Endothelial cell of umbilical vein (primary cell): ENCODE measurements at places on chromosomes 7 and 10.

GRCh38 chr10:4651404-4652037 is 174.5 kb upstream of the AKR1E2 start:
- no peak for DNase-seq

- DNase-seq = no peak
Observed at GRCh38 chr10:69416695-69417094, at the start of gene TACR2. TSS of gene TACR2 (minus strand) at chr10:69416918. CDS start at chr10:69416323, 595 bp downstream.

DNA sequence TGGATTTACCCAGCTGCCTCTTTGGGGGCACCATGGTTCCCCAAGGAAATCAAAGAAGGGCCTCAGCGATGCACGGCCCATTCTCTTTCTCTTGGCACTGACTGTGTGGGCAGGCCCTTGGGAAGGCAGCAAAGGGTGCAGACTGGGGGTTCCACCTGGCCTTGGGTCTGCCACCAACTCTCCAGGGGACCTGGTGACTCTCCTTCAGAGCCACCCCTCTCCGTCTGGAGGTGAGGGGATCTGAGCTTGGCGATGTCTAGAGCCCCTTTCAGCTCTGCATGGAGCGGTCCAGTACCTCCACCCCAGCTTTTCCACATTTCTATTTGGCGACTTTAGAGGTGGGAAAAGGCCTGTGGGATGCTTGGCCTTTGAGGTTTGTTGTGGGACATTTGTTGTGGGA is 69.1 kb downstream of the C10orf120 start:
- DNase-seq = no peak

- DNase-seq = peak; percentile 68
Observed at GRCh38 chr10:7872041-7872442, 53.7 kb downstream of the TAF3 start.

GRCh38 chr7:66735850-66736249 is 4.7 kb upstream of the RABGEF1 start:
- DNase-seq = no peak

DNA sequence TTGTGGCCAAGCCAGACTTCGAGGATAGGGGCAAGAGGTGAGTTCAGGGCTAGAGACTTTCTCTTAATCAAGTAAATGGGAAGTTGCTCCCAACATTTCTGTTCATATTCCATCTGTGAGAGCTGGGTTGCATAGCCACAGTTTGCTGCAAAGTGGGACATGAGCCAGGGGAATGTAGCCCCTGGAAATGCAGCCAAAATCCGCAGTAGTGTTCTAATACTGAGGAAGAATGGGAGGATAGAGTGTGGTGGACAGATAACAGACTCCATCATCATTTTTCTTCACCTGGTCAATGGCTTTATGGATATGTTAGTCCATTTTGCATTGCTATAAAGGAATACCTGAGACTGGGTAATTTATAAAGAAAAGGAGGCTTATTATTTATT is 177.7 kb downstream of the SKIDA1 start:
- no peak for DNase-seq

DNA sequence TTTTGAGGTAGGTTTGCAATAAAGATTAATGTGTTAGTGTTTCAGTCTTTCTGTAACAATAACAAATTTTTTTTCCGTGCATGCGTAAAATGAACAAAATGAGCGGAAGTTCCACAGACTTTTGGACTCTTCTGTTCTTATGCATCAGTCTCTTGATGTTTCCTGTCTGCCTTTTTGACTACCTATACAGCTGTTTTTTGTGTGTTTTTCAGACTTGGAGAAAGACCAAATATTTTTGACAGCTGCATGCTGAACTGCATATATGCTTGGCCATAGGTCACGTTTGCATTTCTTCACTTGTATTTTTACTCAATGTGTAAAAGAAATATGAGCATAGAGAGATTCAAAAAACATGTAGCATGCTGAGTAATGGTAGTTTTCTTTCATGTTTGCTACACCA is 119.3 kb downstream of the BBS9 start:
- peak; percentile 54 for DNase-seq

DNA sequence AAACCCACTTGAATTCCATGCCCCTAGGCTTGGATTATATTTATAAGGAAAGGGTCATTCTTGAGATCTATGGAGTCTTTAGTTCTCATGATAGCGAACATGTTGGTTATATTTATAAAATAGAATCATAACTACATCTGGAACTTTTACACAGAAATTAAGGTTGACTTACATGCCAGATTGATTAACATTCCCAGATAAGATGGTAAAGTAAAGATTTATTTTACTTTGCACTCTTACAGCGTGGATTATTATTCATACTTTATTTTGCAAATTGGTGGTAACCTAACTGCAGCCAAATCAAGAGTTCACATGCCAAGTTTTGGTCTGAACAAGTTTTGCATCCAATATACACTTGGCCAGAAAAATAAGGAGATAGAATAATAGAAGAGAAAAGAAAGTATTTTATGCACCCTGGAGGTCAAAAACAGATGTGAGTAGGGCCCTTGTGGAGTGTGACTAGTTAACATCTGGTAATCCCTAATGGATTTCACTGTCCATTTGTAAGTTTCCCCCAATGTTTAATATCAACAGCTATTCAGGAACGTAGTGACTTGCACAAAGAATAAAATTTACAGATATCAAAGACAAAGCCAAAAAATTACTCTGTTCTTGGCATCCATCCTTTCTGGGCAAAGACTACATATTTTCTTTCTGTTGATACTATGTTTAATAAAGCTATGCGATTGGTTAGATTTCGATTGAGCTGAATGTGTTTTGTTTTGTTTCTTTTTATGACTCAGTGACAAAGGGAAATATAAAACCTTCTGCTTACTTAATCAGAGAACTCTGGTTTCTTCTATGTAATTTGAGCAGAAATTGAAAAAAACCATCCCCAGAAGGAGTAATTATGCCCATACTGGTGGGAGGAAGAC is 10.1 kb upstream of the TMEM26 start:
- peak; percentile 81 for DNase-seq

DNA sequence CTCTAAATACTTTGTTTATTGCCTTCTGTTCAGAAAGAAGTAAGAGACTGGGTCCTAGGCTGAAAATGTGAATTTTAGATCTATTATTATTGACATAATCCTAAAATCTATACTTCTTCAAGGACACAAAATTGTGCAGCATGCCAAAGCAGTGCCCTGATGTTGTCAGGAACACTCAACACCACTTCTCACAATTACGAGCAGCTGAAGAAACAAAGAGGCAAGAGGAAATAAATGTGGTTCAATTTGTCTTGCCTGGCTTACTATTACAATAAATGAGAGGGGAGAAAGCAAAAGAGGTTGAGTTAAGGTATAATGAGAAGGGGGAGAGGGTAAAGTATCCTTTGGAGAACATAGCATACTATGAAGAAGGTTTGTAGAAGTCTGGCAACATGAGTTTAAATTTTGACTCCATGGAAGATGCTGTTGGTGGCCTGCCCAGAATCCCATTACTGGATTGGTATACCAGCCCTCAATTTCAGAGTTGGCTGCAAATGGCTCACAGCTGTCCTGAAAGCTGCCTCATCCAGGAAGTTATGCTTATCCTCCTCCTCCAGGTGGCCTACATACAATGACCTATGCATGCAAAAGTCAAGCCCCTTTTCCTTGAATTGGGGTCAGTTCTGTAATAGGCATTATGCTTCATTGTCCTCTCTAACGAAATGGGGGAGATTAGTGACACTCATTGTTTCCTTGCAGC is 274.6 kb upstream of the SMIM30 start:
- no peak for DNase-seq

DNA sequence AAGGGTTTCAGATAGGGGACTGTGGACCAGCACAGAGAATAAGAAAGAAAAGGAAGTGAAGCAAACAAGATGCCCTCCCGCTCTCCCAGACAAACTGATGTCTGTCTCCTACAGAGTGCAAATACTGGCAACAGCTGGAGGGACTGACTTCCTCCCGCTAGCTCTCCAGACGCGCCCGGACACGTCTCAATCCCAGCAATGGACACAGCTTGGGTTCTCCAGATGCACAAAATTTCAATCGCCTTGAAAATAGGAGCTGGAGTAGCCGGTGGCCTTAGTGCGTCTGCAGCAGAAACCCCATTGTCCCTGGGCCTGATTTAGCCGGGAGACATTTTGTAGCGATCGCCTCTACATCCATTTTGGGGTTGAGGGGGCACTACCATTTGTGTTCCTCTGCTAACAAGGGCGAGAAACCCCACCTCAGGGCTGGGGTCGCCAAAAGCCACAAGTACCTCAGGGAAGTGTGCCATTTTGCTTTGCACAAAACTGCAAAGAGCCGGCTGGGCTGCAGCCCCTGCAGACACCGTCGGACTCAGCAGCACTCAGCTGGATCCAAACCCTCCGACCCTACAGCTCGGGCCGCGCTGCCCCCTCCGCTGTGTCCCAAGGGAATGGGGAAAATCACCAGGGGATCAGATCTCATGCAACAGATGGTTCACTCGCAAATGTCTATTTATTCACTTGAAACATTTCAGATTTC is 5.9 kb downstream of the CPA2 start:
- DNase-seq = no peak

DNA sequence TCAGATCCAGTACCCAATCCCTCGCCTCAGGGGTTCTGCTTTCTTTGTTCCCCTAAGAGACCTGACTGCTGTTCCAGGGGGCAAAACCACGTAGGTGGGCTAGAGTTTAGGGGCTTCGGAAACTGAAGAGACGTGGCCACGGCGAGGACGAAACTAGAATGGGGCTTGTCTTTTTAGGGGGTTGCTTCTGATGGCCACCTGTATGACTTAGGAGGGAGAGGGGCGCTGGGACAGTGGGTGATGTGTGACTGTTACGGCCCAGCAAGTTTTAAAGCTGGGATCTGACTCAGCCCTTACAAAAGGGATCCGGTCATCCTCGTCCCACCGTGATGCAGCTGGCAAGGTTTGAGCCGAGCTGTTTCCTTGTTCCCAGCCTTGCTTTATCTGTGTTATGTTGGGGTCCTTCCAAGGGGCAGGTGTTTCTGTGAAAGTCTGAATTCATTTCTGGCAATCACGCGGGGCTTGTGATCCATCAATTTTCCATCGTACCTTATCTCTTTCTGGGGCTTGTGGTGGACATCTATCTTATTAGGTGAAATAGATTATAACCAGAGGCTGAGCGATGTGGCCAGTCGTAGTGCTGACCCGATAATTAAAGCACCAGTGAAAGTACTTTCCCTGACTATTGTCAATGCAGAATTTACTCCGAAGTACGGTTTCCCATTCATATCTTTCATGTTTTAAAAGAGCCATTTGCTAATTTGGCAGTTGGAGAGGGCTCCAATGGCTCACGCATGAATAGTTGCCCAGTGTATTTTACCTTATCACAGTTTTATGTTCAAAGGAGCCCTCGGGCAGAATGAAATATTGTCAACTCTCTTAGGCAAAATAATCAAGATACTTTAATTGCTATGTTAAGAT is 830 bp downstream of the MET start:
- peak; percentile 60 for DNase-seq

DNA sequence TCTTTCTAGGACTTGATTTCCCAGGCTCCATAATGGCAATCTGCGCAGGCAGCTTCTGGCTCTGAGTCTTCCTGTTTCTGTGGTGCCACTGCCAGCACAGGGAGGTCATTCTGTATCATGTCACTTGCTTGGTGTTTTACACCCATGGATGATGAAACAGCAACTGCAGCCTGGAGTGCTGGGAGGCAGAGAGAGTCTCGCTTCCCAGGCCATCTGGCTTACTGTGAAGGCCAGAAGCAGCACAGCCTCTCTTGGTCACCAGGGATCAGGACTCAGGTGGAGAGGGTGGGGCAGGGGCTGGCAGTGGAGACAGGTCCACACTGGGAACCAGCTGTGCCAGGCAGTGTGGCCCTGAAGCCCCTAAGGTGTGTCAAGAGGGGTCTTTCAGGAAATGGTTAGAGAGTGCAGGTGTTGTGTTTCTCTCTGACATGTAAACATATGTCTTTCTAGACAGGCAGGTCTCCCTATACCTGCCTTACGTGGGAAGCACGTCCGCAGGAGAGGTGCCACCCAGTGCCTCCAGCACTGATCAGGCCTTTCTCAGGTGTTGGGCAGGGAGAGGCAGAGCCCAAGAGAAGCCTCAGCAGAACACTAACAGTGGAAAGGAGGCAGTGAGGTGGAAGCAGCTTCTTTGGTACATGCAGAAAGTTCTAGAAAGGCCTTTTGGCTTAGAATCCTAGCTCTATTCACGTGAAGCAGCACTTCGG is 71.4 kb downstream of the INSIG1 start:
- no peak for DNase-seq

DNA sequence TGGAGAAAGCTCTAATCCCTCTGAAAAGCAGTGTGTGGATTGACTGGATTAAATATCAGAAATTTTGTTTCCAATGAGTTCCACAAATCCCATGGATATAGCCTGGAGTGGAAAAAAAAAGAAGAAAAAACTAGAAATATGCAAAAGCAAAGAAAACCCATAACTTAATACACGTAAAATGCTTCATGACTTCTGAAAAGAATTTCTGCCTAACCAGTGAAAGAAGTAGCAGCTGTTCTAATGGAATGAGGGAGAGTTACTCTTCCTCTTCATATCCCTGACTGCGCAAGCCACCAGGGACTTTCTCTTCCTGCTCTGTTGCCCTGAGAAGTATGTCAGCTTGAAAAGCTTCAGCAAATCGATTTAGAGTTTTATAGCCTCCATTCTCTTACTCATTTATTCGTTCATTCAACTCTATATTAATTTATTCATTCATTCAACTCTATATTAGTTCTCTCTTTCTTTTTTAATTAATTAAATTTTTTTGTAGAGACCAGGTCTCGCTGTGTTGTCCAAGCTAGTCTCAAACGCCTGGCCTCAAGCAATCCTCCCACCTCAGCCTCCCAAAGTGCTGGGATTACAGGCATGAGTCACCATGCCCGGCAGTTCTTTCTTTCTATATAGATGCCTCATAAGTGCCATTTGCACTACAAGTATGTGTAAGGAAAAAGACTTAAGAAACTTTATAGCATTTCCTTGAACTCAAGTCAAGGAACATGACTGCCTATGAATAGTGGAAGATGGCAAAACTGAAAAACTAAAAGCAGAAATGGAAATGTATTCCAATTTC is 447.3 kb upstream of the NRP1 start:
- DNase-seq = no peak

DNA sequence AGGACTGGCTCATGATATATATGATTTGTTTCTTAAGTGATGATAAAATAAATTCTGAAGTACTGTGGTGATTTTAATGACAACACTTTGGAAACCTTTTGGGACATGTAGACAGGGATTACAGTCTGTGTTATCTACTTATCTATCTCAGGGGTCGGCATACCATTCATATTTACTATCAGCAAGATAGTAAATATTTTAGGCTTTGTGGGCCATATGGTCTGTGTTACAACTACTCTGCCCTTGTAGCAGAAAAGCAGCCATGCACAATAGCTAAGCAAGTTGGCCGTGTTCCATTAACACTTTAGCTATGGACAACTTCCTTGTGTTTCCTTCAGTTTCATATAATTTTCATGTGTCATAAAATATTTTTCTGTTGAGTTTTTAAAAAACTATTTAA is 97.8 kb upstream of the PRPS1L1 start:
- DNase-seq = peak; percentile 11

GRCh38 chr10:126838316-126838715 is 66.9 kb upstream of the DOCK1 start:
- DNase-seq = no peak

- DNase-seq = no peak
Observed at GRCh38 chr7:6350433-6351058, 78.1 kb upstream of the CYTH3 start.

GRCh38 chr10:89347701-89348457 is 20.1 kb downstream of the IFIT3 start:
- DNase-seq = peak; percentile 75

- DNase-seq = no peak
Observed at GRCh38 chr10:71398976-71399375, 2.3 kb downstream of the CDH23 start.
